ENCODE measurements at places on chromosomes 12 and 14.

DNA sequence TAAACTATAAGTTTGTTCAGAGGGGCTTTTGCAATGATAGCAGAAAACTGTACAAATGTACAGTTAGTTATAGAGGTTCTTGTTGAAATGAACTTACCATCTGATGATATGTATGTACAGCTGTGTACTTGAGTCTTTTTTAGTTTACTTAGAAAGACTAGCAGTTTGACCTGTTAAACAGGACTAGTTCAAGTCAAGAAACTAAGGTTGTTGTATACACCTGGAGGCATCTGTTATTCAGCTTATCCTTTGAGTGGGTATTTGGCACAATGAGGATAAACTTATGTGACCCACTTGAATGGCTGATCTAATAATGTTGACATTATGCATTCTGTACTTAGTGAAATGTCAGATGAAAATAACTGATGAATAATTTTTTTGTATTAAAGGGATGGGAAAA lies 13.4 kb downstream of the MTERF2 start:
- DNase-seq = no peak

DNA sequence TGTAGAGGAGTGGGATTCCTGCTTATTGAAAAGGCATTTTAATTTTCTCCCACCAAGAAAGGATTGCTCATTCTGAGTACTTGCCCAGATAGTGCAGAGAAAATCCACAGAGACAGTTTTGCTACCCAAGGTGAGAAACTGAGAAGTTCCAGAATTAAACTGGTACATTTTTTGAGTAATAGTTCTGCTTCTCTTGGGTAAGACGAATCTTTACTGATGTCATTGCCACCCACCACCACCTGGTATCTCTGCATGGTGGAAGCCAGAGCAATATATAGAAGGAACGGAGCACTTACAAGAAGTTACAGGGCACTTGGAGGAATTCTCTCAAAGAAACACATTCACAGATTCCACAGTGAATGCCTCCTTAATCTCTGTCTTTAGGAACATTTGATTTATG lies 20.7 kb upstream of the FRMD6 start:
- DNase-seq = no peak

DNA sequence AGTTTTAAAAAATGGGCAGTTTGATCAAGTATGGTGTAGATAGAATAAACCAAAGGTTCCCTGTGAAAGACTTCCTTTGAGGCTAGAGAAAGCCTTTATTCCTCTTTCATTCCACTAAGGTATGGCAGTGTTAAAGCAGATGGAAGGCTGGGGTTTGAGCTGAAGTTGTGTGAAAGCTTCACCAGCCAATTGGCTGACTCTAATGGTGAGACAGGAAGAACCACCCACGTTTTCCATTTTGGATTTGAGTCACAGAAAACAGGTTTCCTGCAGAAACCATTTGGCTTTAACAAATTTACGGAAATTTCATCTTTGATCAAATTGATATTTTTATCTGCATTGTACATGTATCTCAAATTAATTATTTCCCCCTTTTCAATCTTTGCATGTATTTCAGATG lies 455.0 kb downstream of the PCNX1 start:
- DNase-seq = no peak

GRCh38 chr12:40508421-40508820 lies 183.8 kb upstream of the CNTN1 start:
- no peak for DNase-seq

- no peak for DNase-seq
Measured at GRCh38 chr12:59396519-59396918, 199.3 kb upstream of the SLC16A7 start.

- no peak for DNase-seq
Measured at GRCh38 chr14:64213086-64213485, 81.1 kb downstream of the ESR2 start.

DNA sequence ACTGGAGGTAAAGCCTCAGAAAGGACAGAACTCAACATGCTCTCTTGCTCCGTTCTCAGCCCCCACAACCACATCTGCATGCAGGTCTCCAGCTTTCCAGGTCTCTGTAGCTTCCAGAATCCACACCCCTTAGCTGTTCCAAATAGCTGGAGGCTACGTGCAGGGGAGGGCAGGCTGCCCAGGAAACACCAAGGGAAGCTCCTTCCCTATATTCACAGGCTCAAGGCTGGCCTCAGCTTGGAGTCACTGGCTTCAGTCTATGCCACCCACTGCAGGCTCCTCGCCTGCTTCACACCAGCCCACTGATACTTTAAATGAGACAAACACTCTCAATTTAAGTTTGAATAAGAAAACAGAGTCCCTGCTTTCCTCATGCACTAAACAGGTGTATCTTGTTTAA lies 73.3 kb downstream of the ASCL4 start:
- DNase-seq = no peak

DNA sequence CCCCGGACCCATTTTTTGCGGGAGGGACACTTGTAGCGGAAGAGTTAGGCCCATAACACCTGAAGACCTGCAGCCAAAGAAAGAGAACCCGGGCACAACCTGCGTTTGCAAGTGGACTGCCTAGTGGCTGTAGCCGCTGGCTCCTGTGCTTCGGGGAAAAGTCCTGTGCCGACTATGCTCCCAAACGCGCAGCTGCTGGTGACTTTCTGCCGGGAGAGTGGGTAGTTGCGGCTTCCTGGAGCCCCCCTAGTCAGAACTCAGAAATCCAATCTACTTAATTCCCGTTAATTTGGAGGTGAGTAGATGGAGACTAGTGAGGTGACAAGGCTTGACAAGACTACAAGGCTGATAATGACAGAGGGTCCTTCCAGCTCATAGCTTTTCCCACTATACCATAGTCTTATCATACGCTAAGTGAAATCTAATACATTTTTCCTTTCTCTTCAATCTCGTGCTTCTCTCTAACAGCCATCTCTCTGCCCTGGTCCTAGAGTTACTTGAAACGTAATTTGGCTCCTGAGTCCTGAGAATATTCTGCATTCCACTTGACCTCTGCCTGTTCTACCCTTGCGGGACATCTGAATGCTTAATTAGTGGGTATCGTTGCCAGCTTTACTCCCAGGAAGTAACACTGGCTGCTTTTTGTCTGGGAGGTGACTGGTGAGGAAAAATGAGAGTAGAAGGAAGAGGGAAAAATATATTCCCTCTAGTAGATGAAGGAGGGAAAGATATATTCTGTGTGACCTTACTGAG lies 556 bp downstream of the MTHFD1 start:
- no peak for DNase-seq

- DNase-seq = no peak
Measured at GRCh38 chr12:71240946-71241345, 83.1 kb upstream of the TSPAN8 start.

All from stimulated activated CD4-positive, alpha-beta T cell treated with anti-CD3 and anti-CD28 coated beads, Interleukin-15, amount 100 ng/mL, for 24 hours (primary cell).